Inflammatory macrophage treated with lipopolysaccharide for 4 hours (primary cell): ENCODE measurements at places on chromosomes 13 and 19.

- DNase-seq, result no peak
These were observed 22.8 kb upstream of the ZNF564 start for GRCh38 chr19:12574036-12574435.

DNA sequence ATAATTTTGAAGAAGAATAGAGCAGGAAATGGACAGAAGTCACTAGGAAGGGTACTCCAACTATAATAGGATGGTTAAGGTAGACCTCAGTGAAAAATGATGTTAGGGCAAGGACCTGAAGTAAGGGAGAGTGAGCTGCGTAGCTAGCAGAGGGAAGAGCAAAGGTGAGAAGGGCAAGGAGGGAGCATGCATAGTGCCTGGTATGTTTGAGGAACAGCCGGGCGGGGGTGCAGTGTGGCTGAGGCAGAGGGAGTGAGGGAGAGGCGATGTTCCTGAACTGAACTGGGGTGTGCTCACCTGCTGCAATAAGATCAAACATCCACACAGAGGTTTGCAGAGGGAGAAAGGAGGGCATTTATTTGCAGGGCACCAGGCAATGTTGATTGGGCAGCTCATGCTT lies 110.4 kb downstream of the DNAJC15 start:
- no peak for DNase-seq

GRCh38 chr19:42514449-42514848 lies 13.8 kb downstream of the CEACAM1 start:
- no peak for DNase-seq

DNA sequence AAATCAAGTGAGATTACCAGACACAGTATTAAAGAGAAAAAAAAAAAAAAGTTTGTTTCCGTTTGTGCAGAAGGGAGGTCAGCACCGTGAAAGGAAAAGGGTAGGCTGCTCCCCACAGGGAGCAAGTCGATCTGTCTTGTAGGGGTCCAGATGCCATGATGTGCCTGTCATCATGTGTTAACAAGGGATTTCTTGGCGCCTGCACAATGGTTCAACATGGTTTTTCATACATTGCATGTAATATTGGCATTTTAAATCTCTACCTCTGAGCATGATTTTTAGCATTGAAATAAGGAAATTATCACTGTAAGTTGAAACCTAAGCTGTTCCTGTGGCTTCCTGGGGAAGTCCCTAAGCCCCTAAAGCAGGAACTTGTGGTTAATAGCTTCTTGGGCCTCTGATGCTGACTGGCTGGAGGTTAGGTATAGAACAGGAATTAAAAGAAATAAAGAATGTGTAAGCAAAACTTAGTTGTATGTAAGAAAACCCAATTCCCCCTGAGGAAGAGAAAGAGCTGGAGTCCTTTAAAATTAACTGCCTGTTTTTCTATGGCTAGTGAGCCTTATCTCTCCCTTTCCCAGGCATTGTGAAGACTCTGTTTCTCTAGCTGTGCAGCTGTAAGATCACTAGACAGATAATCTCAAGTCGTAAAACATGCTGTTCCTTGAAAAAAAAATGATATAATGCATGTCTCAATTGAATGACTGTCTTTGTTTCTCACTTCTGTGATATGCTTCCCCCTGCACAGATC lies 7.4 kb upstream of the FCGBP start:
- peak; percentile 93 for DNase-seq

GRCh38 chr13:33115274-33115673 lies 99.1 kb downstream of the KL start:
- DNase-seq, result no peak

DNA sequence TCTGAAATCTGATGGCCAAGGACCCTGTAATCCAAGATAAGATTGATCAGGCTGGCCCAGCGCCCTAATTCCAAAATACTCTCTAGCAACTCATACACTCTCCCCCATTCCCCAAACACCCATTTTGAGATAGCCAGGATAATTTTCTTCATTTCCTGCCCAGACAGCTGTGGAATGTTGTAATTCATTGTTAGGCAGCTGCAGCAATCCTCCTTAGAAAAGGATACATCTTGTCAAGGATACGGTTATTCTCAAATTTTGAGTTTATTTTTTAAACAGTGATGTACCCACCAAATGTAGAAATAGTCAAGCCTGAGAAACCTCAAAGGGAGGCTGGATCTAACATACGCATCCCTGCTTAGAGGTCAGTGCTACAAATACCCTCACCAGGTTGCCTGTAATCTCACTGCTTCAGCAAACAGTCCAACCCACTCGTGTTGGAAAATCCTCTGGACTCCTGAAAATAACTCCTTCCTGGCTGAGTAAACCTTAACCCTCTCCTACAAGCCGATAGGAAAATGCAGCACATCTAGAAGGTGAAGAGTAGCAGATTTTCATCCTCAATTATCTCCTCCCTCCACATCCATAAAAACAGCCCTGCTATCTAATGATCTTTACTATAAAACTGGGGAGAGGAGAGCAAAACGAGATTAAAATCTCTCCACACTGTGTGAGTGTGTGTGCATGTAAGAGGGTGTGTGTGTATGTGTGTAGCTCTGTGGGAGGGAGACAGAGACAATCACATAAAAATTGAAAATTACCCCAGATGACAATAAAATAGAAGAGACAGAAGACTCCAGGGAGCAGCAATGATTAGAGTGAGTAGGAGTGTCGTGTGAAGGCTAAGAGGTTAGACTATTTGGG lies 683.1 kb downstream of the DIAPH3 start:
- no peak for DNase-seq

DNA sequence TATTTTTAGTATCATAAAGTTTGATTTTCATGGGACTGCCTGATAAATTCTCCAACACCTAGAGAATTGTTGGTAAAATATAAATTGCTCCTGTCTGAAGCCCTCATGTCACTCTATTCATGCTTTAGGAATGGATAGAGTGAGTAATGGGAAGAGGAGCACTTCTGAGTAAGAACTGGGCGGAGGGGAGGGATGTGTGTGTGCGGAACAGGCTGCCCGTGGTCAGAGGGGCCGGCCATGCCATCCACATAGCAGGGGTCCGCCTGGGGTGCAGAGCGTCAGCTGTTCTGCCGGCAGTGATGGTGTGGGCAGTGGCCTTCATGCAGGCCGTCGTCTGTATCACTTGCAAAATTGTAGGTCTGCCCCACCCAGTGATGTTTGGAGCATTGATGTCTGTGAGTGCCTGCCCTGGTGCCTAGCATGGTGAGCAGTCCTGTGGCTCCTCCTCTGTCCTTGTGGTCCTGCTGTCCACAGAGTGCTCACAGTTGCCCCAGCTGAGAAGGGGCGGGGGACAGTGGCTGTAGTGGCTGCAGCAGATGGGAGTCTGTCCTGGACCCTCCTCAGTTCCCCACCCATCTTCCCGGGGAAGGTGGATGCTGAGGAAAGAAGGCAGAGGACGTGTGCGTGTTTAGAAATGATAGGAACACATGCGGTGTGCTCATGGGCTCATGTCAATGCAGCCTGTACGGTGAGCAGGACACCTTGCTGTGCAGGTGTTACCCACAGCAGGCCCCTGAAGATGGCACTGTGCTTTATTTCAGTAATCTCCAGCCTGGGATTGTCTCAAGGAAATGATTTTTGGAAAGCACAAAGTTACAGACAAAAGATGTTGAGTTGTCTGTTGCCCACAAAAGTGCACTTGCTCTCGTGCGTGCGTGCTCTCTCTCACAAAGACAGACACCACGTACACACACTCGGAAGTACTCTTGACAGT lies 49.4 kb upstream of the TEX29 start:
- DNase-seq, result no peak

- DNase-seq, result no peak
These were observed 548.7 kb downstream of the PCDH9 start for GRCh38 chr13:66681403-66681802.

DNA sequence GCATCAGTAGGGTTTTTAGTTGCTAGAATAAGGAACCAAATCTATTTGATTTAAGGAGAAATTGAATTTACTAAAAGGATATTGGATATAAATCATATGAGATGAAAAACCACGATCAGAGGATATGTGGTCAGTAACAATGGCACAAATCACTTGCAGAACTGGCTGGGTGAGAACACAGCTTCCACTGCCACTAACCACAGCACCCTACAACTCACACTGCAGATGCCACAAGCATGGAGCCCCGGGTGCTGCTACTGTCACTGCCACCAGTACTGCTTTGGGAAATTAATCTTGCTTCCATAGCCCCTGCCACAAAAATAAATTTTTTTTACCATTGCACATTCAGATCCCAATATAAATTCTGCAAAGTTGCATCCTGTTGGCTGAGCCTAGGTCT lies 40.6 kb upstream of the KLF12 start:
- DNase-seq, result no peak

DNA sequence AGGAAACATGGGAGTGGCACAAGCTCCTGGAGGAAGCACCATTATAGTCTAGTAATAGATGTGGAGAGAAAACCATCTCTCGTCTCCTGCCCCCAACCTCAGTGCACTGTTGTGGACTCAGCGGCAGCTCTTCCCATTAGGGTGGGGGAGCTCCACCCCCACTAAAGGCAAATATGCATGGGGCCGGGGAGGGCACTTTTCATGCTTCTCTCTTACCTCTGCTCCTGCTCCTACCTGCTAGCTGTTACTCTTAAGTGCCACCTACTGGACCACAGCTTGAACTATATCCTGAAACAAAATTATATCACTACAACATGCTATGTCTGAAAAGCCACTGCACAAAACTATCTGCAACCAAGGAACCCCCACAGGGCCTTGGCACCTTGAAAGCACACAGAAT lies 112.6 kb upstream of the DACH1 start:
- DNase-seq, result no peak

GRCh38 chr13:63190219-63190618 lies 1774.6 kb upstream of the PCDH20 start:
- DNase-seq, result no peak

- peak; percentile 55 for DNase-seq
These were observed 69.7 kb downstream of the RASA3 start for GRCh38 chr13:114062754-114063153.

DNA sequence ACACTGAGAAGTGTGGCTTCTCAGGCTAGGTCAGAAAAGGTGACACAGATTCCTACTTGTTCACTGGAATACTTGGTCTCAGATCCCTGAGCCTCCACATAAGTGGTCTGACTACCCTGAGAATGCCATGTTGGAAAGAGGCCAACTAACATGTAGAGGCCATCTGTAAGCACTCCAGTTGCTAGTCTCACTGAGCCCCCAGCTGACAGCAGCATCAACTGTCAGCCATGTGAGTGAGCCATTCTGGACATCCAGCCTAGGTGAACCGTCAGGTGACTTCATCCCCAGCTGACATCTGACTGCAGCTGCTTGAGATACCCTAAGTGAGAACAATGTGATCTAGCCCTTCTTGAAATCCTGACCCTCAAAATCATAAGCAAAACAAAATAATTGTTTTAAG lies 18.1 kb upstream of the ARL11 start:
- DNase-seq, result no peak

DNA sequence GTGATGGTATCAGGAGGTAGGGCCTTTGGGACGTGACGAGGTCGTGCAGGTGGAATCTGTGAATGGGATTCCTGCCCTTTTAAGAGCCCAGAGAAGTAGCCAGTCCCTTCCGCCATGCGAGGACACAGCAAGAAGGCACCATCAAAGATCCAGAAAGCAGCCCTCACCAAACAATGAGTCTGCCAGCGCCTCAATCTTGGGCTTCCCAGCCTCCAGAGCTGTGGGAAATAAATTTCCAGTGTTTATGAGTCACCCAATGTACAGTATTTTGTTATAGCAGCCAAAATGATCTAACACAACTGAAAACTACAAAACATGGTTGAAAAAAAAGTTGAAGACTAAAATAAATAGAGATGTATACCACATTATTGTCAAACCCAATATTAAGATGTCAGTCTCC lies 16.9 kb upstream of the LAMP1 start:
- DNase-seq, result no peak

DNA sequence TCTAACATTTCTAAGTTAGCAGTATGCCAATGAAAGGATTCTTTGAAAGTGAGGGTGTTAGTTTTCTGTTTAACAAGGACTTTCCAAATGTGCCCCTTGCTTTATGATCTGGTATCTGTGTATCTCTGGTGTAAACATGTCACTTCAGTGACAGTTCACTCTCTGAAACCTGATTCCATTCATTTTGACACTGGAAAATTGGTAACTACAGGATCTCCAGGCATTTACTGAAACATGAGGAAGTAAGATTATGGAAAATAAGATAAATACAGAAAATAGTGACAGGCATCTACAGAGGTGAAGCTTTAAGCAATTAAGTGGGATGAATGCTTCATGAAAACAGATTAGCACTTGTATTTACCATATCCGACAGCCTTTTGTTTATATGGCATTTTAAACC lies 101.6 kb upstream of the MYO16 start:
- no peak for DNase-seq

- DNase-seq, result no peak
These were observed 2.8 kb downstream of the ZNF749 start for GRCh38 chr19:57437931-57438330.

- peak; percentile 66 for DNase-seq
These were observed 1.7 kb downstream of the ANO8 start for GRCh38 chr19:17332677-17333581.

DNA sequence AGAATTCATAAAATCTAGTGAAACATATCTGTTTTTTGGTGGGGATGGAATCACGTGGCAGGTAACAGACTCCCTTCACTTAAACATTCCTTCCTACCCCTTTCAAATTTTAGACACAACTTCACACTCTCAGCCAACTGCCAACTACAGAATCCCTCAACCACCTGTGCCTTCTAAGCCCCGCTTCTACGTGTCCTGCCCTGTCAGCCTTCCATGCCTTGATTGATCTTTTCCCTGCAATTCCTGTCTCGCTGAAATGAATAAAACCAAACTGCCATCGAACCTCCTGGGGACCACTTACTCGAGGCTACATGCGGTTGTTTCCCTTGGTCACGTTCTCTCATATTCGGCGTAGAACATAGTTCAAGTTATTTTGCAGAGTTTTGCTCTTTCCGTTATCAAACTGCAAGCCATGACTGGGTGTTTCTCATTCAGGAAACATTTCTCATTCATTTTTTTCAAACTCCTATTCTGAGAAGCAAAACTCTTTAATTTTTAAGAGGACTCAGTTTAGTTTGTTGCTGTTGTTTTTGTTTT lies 1.1 kb downstream of the ZNF625 start:
- no peak for DNase-seq

GRCh38 chr13:36862002-36862685 lies 43.1 kb downstream of the RFXAP start:
- DNase-seq, result no peak

- DNase-seq, result peak; percentile 49
These were observed 5.6 kb upstream of the SYDE1 start for GRCh38 chr19:15101479-15102082.

DNA sequence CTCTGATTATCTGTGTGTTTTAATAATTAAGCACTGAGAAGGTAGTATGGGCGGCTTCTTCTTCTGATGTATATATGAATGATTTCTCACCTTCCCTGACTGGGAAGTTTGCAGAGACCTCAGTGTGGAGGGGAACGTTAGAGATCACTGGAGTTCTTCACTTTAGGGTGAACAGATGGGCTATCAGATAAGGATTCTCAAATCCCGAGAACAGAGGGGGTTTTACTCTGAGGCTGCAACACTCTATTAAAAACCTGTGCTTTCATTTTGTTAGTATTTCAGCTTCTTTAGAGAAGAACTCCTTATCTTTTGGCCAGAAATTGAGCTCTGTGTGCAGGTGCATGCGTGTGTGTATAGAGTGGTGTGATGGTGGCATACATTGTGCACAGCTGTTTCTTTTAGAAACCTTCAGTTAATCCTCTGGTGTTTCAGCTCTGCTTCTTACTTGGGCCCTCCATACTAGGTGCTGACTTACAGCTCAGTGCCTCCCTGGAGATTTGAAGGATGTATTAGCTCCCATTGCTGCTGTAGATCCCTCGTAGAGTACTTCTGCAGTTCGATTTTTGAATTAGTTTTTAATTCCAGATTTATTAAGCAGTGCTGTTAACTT lies 45.3 kb upstream of the PCDH9 start:
- no peak for DNase-seq

GRCh38 chr19:35061583-35062373 lies 20.3 kb downstream of the HPN start:
- no peak for DNase-seq

- DNase-seq, result peak; percentile 64
These were observed at the start of gene ADAMTSL5 for GRCh38 chr19:1512671-1513498. Gene ADAMTSL5, minus strand, starts transcription at chr19:1513019. Its CDS starts 2,076 bp downstream, at chr19:1510943.
